ENCODE measurements at places on chromosomes 7 and 10.

GRCh38 chr10:77732213-77733003 lies 94.8 kb upstream of the KCNMA1 start:
- H3K27me3 ChIP-seq: no peaks in the 10 kb centered on the region
- H3K4me3 ChIP-seq: no peak overlapping the region
- no peak overlapping the region for H3K27ac ChIP-seq
- no peaks in the 10 kb centered on the region for H3K36me3 ChIP-seq

GRCh38 chr10:8438603-8439002 lies 384.1 kb downstream of the GATA3 start:
- no peak overlapping the region for H3K27ac ChIP-seq
- peak; percentile 68 for DNase-seq
- H3K36me3 ChIP-seq: no peaks in the 10 kb centered on the region
- H3K27me3 ChIP-seq: no peaks in the 10 kb centered on the region
- peaks cover 28% of the 10 kb centered on the region for H3K4me1 ChIP-seq

- H3K36me3 ChIP-seq: no peaks in the 10 kb centered on the region
- H3K4me3 ChIP-seq: no peak overlapping the region
- H3K27ac ChIP-seq: no peak overlapping the region
- H3K27me3 ChIP-seq: no peaks in the 10 kb centered on the region
Observed at GRCh38 chr7:27686315-27686714, 23.6 kb upstream of the HIBADH start.

GRCh38 chr10:24869354-24870015 lies 82.9 kb downstream of the PRTFDC1 start:
- no peak overlapping the region for H3K4me3 ChIP-seq
- no peaks in the 10 kb centered on the region for H3K36me3 ChIP-seq
- no peak overlapping the region for H3K27ac ChIP-seq
- no peak for DNase-seq
- no peaks in the 10 kb centered on the region for H3K27me3 ChIP-seq

DNA sequence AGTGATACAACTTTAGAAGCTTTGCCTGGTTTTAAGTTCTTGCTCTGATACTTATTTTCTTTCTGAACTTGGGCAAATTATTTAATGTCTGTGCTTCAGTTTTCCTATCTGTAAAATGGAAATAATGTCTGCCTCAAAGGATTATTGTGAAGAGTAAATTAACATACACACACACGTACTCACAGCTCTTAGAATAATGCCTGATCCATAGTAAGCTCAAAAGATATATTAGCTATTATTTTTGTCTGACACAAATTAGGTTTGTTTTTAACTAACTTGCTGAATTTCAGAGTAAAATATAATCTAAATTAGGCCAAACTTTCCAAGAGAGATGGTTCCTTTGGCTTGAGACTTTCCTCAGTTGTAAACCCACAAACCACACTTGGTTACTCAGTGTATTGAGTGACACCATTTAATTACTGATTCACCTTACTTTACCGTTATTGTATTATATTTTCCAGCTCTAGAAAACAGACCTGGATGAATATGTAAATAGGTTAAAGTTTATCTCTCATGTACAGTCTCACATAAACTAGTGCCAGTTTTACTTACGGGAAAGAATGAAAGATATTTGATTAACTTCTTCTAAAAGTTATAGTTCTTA lies 50.4 kb downstream of the VTI1A start:
- no peak overlapping the region for H3K4me3 ChIP-seq
- no peaks in the 10 kb centered on the region for H3K27me3 ChIP-seq
- no peak for DNase-seq
- H3K36me3 ChIP-seq: no peaks in the 10 kb centered on the region
- no peak overlapping the region for H3K27ac ChIP-seq

- DNase-seq: no peak
- no peak overlapping the region for H3K4me3 ChIP-seq
- no peaks in the 10 kb centered on the region for H3K4me1 ChIP-seq
- no peaks in the 10 kb centered on the region for H3K36me3 ChIP-seq
- H3K27me3 ChIP-seq: no peaks in the 10 kb centered on the region
Observed at GRCh38 chr10:77581738-77582137, 55.9 kb downstream of the KCNMA1 start.

DNA sequence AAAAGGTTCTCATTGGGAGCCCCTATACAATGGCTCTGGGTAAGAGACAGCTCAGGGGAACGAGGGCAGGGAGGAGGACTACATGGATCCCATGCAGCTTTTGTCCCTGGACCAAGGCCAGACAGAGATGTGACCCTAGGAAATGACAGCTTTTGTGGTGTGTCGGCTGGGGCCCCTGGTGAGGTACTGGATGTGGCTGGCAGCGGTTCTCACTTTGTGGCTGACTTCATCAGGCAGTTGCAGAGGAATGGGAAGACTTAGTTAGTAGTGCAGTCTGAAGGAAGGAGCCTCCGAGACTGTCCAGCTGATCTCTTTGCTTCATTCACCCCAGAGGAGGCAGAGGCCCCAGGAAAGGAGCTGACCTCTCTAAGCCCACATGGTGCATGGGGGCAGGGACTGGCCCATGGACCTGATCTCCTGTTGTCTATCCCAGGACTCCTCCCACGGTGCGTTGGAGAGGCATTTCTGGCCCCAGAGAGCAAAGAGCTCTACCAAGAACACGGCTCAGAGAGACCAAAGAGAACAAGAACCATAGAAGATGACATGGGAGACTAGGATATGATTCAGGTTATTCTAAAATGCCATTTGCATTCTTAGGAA lies 202.9 kb downstream of the RPS24 start:
- no peaks in the 10 kb centered on the region for H3K36me3 ChIP-seq
- no peak overlapping the region for H3K27ac ChIP-seq
- no peak overlapping the region for H3K4me3 ChIP-seq

DNA sequence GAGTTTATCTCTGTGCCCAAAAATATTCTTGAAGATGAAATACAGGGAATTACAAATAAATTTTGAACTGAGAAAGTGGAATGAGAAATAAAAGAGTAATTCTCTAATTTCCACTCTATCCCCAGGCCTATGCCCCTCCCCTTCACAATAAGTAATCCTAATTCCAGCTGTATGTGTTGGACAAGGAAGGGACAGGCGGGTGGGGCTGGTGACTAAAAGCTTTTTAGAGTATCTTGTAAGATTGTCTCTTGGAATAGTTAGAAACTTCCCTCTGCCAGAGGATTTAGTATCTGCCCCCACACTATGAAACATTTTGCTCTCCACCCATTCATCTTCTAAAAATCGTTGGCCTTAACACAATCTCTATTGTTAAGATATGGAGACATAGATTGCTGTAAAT lies 199.2 kb downstream of the MBL2 start:
- no peak for DNase-seq
- H3K4me3 ChIP-seq: no peak overlapping the region
- no peaks in the 10 kb centered on the region for H3K4me1 ChIP-seq
- no peaks in the 10 kb centered on the region for H3K27me3 ChIP-seq

GRCh38 chr7:27842094-27842692 lies 102.2 kb downstream of the TAX1BP1 start:
- no peaks in the 10 kb centered on the region for H3K36me3 ChIP-seq
- no peak for DNase-seq
- H3K4me3 ChIP-seq: no peak overlapping the region
- H3K27ac ChIP-seq: no peak overlapping the region

DNA sequence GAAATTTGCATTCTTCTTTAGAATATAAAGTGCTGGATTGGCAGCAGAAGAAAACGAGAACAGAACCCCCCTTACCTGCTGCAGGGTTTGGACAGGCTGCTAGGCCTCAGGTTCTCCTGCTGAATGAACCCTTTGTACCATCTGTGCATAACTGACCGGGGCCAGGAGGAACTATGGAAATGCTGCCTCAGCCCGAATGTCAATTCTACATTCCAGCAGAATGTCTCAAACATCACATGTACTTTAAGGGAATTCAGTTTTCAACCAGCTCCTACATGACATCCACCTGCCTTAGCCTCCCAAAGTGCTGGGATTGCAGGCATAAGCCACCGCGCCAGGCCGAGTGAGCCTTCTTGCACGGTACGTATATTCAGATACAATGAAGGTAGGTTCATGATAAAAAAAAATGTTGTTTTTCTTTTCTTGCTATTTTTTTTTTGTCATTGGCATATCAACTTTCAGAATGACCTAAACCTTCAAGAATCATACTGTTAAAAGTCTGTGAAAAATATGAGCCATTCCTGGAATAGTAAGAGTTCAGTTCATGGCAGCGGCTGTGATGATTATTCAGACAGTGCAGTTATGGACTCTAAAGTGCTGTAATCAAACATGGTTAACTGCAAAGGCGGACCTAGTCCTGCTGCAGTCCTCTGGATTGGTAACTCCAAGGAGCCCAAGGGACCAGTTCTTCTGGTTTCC lies 84.4 kb upstream of the TNS3 start:
- no peaks in the 10 kb centered on the region for H3K27me3 ChIP-seq
- H3K27ac ChIP-seq: no peak overlapping the region
- no peak for DNase-seq
- no peak overlapping the region for H3K4me3 ChIP-seq
- no peaks in the 10 kb centered on the region for H3K4me1 ChIP-seq

Measured in CD4-positive, alpha-beta memory T cell (primary cell).